ENCODE measurements at places on chromosomes 7 and 10. TPM values are rescaled to one million over a fixed set of nuclear protein-coding genes. Genes with fewer than 3 reads are reported as not detected.

ZEB1 gene
- total RNA-seq: 37.2 TPM

- no peak for DNase-seq
Observed at GRCh38 chr10:6464862-6465430, 115.1 kb downstream of the PRKCQ start.

GRCh38 chr7:129311429-129311828 is 86.6 kb downstream of the AHCYL2 start:
- DNase-seq: no peak

- no peak for DNase-seq
Observed at GRCh38 chr7:121609208-121609607, 213.1 kb upstream of the FAM3C start.

- DNase-seq: peak; percentile 38
Observed at GRCh38 chr10:108904163-108904838, 1019.0 kb downstream of the XPNPEP1 start.

DNA sequence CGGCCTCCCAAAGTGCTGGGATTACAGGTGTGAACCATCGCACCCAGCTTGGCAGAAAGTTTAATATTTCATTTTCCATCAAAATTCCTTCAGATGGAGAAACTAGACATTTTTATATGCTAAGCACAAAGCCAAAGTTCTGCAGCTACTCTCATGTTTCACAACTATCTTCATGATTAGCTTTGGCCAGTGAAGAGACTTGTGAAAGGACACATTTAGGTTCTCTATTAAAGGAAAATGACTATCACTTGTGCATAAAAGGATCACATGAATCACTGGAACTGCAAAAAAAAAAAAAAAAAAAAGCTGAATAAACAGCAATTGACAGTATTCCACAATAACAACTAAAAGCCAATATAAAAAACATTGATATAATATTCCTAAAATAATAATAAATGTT is 16.2 kb downstream of the FGFBP3 start:
- no peak for DNase-seq

FRMD4A gene
- total RNA-seq: 59.0 TPM

GRCh38 chr7:73786588-73786987 is 16.5 kb upstream of the CLDN3 start:
- no peak for DNase-seq

GRCh38 chr7:118153551-118154177 is 30.3 kb upstream of the LSM8 start:
- no peak for DNase-seq

GRCh38 chr10:57849691-57850357 is 417.9 kb downstream of the IPMK start:
- DNase-seq: no peak

METTL27 gene
- total RNA-seq: 2.1 TPM

SUN3 gene
- total RNA-seq: not detected

GRCh38 chr10:82411416-82411815 is 536.4 kb downstream of the NRG3 start:
- DNase-seq: peak; percentile 6

DNA sequence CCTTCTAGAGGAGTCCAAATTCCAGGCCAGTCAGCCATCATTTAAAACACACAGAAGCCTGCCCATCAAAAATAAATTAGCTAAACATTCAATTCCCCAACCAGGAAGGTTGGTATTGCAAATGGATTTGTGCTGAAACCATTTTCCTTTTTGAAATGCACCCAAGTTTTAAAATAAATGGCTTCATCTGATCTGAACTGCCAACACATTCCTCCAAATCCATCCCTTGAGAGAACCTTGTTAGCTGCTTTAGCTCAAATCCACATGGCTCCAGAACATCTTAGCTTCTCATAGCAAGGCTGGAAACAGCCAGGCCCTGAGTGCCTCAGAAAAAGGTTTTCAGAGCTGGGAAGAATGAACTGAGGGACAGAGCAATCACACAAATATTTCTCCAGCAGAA is 306.3 kb downstream of the FZD1 start:
- no peak for DNase-seq

SCART1 gene
- 0.50 TPM for total RNA-seq

GRCh38 chr7:17807242-17807641 is 133.1 kb downstream of the SNX13 start:
- no peak for DNase-seq

- DNase-seq: no peak
Observed at GRCh38 chr10:60281792-60282353, 107.8 kb downstream of the ANK3 start.

CNPY1 gene
- total RNA-seq: not detected

DNA sequence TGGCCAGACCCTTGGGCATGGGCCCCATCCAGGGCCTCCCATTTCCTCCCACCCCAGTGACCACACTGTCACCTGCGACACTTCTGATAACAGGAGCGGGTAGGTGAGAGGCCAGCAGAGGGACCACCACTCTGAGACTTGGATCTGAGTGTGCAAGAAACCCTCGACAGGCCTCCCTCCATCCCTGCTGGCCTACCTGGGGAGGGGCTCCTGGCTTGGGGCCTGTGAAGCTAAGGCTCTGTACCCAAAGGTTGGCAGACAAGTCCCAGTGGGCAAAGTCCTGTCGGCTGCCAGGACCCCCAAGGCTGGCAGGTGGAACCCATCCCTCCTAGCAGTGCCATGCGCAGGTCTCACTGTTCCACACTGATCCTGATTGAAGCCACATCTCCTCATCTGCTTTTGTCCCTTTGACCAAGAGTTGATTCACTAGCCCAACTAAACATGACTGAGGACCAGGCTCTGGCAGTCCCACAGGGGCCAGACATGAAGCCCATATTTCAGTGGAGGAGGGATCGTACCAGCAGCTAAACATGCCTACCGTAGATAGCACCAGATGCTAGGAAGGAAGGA is 1.2 kb upstream of the PGAM2 start:
- no peak for DNase-seq

DNA sequence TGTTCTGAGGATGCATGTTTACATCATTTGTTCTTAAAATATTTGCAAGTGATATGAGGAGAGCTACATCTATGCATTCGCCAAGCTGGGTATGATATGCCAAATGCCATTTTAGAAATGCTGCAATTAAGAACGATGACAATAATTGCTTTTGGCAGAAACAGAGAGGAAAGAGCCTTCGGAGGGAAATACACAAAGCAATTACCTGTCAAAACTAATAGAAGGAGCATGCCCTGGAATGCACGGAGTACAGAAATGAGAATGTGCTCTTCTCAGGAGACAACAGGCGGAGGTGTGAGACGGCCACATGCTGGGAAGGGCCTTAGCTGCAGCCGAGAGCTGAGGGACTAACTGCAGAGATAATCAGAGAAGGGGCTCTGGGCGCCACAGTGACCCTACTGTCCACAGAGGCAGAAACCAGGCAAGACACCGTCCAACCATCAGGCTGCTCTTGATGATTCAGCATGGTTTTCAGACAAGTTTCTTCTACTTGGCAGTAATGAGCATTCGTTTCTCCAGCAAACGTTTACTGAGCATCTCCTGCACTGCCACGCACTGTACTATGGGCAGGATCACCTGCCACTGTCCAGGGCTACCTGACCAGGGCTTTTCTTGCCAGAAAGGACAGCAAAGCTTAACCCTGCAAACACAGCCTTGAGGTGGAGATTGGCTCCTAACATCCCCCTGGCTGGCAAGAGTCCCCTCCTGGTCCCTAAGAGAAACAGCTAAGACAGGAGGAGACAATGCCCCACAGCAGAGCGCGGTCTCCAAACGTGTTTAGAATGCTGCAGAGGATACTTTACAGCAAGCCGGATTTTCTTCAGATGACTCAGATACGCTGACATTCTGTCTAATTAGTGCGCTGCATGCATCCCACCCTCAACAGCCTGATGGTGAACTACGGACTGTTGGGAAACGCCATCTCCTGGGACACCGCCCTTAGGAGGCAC is 18.1 kb downstream of the VIPR2 start:
- DNase-seq: no peak

DNA sequence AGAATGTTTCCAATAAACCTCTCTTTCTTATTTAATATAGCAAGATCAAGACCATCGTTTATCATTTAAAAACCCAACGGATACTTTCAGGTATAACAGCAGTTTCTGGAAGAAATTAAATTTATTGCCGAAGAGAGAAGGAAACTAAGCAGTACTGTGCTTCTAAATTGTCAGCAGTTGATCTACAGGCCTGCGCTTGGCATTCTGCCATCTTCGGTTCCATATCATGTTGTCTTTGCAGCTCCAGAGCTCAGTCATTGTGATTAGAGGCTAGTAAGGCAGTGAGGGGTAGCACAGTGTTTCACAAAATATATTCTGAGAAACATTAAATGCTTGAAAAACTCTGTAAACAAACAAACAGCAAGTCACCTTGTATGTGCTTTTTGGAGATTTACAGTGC is 301.3 kb downstream of the REEP3 start:
- DNase-seq: no peak

STAG3 gene
- total RNA-seq: 0.36 TPM

DNA sequence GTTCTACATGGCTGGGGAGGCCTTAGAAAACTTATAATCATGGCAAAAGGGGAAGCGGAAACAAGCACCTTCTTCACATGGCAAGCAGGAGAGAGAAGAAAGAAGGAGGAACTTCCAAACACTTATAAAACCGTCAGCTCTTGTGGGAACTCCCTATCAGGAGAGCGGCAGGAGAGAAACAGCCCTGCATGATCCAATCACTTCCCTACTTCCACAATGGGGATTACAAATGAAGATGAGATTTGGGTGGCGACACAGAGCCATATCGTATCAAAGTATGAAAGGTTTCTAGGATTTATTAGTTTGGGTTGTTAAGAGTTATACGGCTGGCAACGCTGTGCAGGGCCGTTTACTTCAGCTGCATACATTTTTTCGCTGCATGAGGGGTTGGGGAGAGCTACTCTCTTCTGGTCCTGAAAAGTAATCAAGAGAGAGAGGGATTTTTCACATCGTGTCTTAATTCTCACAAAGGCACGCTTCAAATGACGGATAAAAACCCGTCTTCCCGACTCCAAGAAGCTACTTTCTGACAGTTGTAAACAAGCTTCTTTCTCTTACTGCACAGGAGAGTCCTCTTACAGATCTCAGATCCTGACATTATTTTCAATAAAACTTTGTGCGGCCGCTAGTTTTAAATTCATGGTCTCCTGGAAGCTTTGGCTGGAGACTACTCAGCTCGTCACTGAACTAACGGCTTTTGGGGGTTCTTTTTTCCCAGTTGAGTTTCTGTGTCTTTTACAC is 751 bp upstream of the GTPBP10 start:
- DNase-seq: peak; percentile 61

DNA sequence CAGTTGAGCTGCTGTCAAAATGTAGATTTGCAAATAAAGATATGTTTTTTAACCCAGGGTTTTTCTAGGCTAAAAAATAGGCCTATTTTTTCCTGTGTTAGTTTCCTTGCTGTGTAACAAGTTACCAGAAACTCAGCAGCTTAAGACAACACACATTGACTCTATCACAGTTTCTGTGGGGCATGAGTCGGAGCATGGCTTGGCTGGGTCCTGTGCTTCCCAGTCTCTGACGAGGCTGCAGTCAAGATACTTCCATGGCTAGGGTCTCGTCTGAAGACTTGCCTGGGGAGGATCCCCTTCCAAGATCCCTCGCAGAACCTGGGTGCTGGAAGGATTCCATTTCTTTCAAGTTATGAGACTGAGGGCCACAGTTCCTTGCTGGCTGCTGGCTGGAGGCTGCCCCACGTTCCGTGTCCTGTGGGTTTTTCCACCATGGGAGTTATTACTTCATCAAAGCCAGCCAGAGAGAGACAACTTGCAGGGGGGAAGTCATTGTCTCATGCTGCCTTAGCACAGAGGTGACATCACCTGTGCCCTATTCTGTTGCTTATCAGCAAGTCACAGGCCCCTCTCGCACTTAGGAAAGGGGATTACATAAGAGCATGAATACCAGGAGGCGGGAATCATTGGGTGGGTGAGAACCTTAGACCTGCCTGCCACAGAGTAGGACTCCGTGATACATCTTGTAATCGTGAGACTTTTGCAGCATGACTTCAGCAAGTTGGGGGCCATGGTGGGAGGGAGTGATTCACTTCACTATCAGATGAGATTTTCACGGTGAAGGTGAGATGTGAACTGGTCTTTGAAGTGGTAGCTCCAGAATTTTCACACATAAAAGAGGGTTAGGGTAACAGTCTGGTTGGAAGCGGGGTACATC is 77.9 kb downstream of the CCNY start:
- peak; percentile 63 for DNase-seq

DNA sequence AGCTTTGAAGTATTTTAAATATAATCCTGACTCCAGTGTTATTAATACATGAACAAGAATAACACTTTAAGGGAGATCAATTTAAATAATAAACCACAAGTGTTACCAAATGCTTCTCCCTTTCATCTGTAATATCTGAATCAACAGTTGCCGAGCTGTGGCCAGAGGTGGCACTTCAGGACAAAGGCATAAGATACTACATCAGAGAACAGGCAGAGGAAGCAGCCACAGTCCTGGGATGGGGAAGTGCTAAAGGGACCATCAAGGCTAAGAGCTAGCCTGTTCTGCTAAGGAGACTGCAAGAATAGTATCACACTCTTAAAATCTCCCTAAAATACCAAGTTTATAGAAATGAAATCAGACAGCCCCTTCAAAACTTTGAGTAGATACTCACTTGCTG is 378.2 kb upstream of the PRKCQ start:
- no peak for DNase-seq

- no peak for DNase-seq
Observed at GRCh38 chr7:96508371-96508770, 186.5 kb upstream of the SLC25A13 start.

DNA sequence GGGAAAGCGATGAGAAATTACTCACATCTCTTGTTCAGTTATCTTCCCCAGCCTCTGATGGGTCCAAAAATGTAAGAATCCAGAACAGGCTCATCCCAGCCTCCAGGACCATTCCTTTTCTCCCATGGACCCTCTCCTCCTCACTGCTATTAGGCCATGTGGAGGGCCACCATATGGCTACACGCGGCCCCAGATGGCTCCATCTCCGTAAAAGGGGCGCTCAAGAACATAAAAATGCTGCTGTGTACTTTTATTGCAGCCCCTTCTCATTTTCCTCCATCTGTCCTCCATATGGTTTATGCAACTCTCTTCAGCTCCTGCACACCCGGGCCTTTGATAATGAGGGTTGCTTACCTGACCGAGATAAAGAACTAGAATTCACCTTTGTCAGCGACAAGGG is 166.2 kb downstream of the RAPGEF5 start:
- DNase-seq: no peak

GRCh38 chr10:71401056-71401455 is 4.3 kb downstream of the CDH23 start:
- DNase-seq: no peak

DNA sequence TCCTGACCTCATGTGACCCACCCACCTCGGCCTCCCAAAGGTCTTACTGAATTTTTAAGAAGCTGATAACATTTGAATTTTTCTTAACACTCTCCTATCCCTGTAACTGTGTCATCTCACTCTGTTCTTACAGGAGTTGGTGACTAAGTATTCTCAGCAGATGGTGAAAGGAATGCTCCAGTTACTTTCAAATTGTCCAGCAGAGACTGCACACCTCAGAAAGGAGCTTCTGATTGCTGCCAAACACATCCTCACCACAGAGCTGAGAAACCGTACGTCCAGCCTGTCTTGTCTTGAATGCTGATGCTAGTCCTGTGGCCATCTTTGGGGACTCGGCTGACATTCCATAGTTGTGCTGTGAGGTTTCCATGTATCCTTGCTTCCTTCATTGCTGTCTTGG is 24.9 kb downstream of the TRRAP start:
- no peak for DNase-seq

GRCh38 chr10:96462606-96463151 is 51.0 kb downstream of the TLL2 start:
- no peak for DNase-seq

- DNase-seq: no peak
Observed at GRCh38 chr10:86377797-86378146, 11.2 kb upstream of the GRID1 start.

GRCh38 chr10:6200440-6200733 is 2.3 kb upstream of the PFKFB3 start:
- DNase-seq: no peak

SPDYE1 gene
- total RNA-seq: not detected
